Stimulated activated CD4-positive, alpha-beta T cell treated with anti-CD3 and anti-CD28 coated beads, Interleukin-2, amount 100 ng/mL, for 48 hours (primary cell): ENCODE measurements at places on chromosomes 2 and 18.

GRCh38 chr2:105154119-105154818, 87.3 kb upstream of the GPR45 start:
- no peak for DNase-seq

DNA sequence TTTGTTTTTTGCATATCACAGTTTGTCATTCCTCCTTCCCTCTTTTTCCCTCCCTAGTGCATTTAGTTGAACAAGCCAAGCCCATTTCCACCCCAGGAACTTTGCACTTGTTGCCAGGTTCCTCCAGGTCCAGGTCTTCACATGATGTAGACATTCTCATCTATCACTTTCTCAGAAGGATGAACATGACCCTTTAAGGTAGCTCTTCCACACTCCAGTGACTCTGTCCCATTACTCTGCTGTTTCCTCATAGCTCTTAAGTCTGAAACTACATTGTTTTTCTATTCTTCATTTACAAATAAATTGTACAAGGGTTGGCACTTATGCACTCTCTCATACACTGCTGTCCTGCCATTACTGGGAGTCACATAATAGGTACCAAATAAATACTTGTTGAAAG, 6.1 kb downstream of the KYNU start:
- DNase-seq = no peak

DNA sequence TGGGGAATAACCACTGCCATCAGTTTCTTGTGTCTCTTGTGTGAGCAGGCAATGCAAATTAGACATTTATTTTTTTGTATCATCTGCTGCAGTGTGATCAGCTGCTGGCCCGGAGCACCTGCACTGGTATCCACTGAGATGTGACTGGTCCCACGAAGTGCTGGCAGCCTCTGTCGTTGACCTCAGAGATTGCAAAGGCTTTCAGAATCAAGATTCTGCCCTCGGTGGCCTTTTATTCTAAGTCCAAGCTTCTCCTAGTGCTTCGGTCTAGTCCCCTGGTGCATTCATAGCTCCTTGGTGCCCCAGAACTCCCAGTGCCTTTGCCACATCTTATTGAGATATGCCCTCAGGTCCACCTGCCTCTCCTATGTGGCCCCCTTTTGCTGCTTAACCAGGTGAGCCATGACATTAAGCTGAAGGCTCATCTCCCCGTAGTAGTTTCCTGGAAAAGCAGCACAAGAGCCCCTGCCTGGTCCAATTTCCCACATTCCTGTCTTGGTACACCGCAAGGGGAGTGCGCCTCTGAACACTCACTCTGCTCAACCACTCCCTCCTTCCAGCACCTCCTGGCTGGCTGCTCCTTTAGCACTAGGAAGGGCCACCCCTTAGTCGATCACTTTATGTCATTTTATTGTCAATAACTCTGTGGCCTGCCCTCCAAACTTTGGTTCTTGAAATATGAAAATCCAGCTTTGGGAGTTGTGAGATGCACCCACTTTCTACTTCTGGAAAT, 27.1 kb upstream of the MARCO start:
- no peak for DNase-seq

DNA sequence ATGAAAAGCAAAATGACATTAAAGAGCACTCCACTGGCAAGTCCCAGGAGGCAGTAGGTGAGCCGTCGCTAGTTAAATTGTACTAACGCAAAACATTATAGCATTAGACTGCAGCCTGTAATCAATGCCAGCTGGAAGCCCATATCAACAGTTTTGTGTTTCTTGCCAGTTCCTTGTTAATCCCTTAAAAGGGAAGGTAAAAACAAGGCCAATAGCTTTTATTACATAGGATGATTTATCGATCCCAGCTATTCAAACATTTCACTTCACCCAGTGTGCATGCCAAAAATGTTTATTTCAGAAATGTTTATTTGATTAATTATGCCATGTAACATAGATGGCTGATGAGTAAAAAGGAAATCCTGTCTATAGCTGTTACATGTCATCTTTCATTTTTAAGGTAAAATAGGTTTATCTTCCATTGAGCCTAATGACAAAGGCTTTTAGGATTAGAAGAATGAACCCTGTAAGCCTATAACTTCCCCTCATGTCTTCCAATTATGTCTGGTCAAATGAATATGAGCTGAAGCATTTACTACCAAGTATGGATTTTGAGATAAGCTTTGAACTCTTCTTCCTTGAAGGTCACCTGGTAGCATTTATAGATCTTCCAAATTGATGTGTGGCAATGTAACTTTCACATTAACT, 591.2 kb downstream of the RNF144A start:
- no peak for DNase-seq

DNA sequence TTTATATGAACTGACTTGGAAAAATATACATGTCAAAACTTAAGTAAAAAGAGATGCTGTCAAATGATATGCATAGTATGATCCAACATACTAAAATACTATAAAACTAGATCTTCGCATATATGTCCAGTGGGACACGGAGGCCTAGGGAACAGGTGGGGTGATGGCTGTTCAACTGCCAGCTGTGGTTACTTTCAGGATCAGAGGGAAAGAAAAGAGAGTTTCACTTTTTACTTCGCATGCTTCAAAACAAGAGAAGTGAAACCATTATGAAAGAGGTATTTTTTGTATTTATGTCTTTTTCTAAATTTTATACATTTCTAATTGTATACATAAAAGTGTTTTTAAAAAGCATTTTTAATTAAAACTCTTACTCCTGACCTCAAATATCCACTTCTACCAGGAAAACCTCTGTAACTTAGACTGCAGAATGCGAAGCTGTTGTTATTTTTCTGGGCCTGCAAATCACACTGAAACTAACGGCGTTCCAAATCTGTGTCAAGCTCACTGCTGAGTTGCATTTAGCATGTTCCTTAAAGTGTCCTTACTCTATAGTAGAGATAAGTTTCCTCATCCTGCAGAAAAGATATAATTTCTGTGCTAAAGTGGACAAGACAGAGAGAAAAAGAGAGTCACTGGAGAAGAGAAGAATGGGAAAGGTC, 97.8 kb upstream of the SLC35G4 start:
- no peak for DNase-seq

GRCh38 chr2:43178602-43179542, 47.5 kb downstream of the ZFP36L2 start:
- no peak for DNase-seq
